ENCODE measurements at places on chromosomes 7 and 10. TPM values are rescaled to one million over a fixed set of nuclear protein-coding genes. Genes with fewer than 3 reads are reported as not detected.

ETV1 gene
- total RNA-seq: 0.41 TPM

MYH16 gene
- not detected for total RNA-seq

C10orf143 gene
- total RNA-seq: 3.9 TPM

NPC1L1 gene
- not detected for total RNA-seq

IL6 gene
- total RNA-seq: 0.66 TPM

PVRIG gene
- total RNA-seq: 49.9 TPM

SYCE1 gene
- total RNA-seq: 0.41 TPM

CCZ1 gene
- 93.4 TPM for total RNA-seq
